NCI-H510A treated with DMSO at 0.1 percent for 48 hours (cell line): ENCODE measurements at places on chromosomes 2 and 18.

DNA sequence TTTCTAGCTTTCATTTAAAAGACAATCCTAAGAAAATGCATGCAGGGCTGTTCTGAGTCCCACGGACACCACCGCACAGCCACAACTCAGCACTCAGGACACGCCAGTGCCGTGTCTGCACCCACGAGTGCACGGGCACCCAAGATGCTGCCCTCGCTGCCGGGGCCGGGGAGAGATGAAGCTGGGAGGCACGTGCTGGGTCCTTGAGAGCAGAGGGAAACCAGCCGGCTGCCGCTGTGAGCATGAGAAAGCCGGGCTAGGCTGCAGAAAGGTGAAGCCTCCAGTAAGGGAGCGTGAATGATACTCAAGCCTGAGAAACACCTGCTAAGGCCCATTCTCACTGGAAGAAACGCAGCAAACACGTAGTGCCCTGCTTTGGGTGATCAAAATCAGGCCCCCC lies 4.8 kb downstream of the COPS9 start:
- no peak for DNase-seq

DNA sequence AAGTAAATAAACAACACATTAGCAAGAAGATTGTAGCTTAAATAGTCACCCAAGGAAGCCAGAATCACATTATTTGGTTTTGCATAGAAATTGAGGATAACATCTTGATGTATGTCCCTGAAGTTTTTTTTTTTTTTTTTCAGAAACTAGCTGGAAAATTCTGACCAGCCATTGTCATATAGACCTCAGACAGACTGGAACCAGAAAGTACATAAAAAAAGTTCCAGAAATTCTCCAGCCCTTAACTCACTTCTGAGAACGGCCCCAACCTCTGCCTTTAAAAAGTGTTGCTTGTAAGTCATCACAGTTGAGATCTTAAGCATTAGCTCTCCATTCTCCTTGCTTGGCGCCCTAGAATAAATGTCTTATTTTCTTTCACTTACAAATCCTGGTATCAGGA lies 350.5 kb downstream of the CCDC85A start:
- DNase-seq = no peak

- no peak for DNase-seq
Measured at GRCh38 chr18:35042389-35043071, 1.3 kb downstream of the MAPRE2 start.

DNA sequence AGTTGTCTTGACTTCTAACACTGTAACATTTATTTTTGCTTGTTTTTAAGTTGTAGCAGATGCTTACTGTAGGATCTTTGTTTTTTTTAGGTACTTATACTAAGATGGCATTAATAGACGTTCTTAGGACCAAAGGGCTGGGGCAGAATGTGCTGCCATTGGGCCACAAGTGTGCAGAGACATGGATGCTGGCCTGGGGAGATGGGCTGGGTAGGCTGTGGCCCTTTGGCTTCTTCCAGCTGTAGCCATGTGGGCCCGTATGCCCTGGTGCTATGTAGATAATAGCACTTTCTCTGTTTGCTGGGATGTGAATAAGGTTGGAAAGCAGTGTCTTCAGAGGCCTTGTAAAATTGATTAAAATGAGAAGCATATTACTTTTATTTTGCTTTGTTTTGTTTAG lies 18.8 kb downstream of the RAB31 start:
- DNase-seq = no peak

DNA sequence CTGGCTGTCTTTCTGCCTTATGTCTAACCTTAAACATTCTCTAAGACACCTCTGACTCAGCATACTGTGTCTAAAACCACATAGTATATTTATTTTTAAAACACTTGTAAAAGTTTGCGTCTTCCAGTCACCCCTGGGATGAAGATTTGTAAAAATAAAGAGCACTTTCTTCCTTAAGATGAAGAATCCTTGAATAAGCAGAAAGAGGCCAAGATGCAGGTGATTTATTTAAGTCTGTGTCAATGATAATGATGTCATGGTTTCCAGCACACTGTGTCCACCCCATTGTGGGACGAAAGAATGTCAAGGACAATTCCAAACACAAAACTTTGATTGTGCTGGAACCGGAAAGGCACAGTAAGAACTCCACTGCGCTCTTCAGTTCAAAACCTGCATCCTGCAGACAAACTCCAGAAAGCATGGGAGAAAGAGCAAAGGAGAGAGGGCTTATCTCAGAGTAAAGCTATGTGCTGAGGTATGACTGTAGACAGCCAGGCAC lies 92.9 kb downstream of the ZEB2 start:
- DNase-seq = no peak

GRCh38 chr2:174812037-174812436 lies 47.8 kb upstream of the CHRNA1 start:
- DNase-seq = no peak

DNA sequence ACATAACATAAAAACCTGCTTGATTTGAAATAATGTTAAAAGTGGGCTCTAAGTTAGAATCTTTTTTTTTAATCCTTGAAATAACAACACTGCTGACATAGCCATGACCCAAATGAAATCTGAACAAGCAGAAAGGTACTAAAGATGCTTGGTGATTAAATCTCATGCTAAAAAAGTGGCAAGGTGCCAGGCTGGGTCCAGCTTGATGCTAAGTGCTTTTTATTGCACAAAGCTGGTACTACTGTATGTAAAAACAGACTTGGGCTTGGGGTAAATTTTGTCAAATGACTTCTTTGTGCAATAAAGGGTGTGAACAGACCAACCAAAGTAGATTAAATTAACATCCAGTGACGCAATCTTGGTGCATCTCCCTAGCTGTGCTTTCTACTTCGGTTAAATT lies 13.4 kb downstream of the BCL11A start:
- DNase-seq = no peak

GRCh38 chr2:191682126-191682525 lies 4.2 kb downstream of the NABP1 start:
- no peak for DNase-seq

- no peak for DNase-seq
Measured at GRCh38 chr18:21686282-21687105, 18.1 kb downstream of the ABHD3 start.

GRCh38 chr2:60271131-60271530 lies 282.3 kb downstream of the BCL11A start:
- DNase-seq = no peak

GRCh38 chr2:53964257-53964952 lies 6.4 kb downstream of the PSME4 start:
- DNase-seq = peak; percentile 36

GRCh38 chr2:142822190-142822589 lies 55.3 kb upstream of the KYNU start:
- DNase-seq = no peak

GRCh38 chr2:207784898-207785297 lies 15.2 kb upstream of the FZD5 start:
- DNase-seq = no peak

- no peak for DNase-seq
Measured at GRCh38 chr2:151161821-151162551, 99.7 kb downstream of the RBM43 start.
